Hepatocyte (in vitro differentiated cells): ENCODE measurements at places on chromosomes 4 and X. TPM values are rescaled to one million over a fixed set of nuclear protein-coding genes. Genes with fewer than 3 reads are reported as not detected.

- no peak for DNase-seq
Measured at GRCh38 chrX:26597981-26598380, 382.0 kb downstream of the MAGEB5 start.

DNA sequence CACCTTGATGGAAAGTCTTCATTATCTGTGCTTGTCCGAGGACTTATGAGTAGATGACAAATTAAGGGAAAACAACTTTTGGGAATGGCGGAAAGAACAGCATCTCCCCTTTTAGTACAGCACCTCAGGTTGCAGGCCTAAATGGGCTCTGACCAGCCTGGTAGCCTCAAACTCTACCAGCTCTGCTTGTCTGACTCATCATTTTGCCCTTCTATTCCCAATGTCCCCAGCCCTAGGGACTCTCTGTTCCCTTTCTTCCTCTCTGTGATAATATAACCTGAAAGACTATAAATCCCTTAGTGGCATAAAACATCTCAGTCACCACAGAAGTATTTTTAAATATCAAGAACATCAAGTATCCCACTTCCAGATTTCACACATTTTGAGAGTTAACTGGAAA lies 121.9 kb downstream of the THOC2 start:
- no peak for DNase-seq

- DNase-seq: no peak
Measured at GRCh38 chrX:153984351-153985178, 12.0 kb downstream of the TMEM187 start.

- no peak for DNase-seq
Measured at GRCh38 chr4:106690487-106690886, 321.9 kb upstream of the GIMD1 start.

TCEAL7 gene
- 14.7 and 16.0 TPM in 2 replicates for total RNA-seq

H2BW2 gene
- not detected in 2 replicates for total RNA-seq

ADH1C gene
- total RNA-seq: 9.2 and 13.7 TPM in 2 replicates

SLC26A1 gene
- 11.9 and 12.6 TPM in 2 replicates for total RNA-seq

DNA sequence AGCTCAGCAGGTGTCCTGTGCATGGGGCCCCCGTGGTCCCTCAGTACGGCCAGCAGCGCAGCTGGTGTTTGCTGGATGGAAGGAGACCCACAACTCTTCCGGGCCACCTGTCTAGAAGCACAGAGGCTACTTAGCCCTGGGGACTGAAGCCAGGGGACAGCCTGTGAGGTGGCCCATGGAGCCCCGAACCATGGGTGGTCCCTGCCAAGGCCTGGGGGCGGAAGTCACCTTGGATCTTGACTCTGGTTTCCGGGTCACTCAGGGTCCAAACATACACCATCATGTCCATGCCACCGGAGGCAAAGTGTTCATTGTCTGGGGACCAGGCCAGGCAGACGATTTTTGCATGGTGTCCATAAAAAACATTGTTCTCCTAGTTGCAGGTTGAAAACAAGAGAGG lies 39.5 kb downstream of the WDR1 start:
- no peak for DNase-seq

TEX13D gene
- total RNA-seq: not detected in 2 replicates
